ENCODE measurements at places on chromosomes 1 and 21. TPM values are rescaled to one million over a fixed set of nuclear protein-coding genes. Genes with fewer than 3 reads are reported as not detected.

PGLYRP4 gene
- not detected for total RNA-seq

LYPLAL1 gene
- 20.5 TPM for total RNA-seq

PLA2G2A gene
- total RNA-seq, result 0.97 TPM

FAM167B gene
- 0.31 TPM for total RNA-seq

TSPAN2 gene
- 15.0 TPM for total RNA-seq

PLEKHN1 gene
- total RNA-seq, result 2.2 TPM

SMIM11 gene
- total RNA-seq, result 8.9 TPM

ATAD3B gene
- 63.4 TPM for total RNA-seq

PLPP3 gene
- total RNA-seq, result 61.9 TPM

CD101 gene
- 1.2 TPM for total RNA-seq

LAMB3 gene
- total RNA-seq, result 0.93 TPM

SLFNL1 gene
- 0.14 TPM for total RNA-seq

SPATA17 gene
- 3.5 TPM for total RNA-seq

SMIM1 gene
- not detected for total RNA-seq

DNASE2B gene
- total RNA-seq, result not detected

IVL gene
- total RNA-seq, result not detected

KRTAP21-3 gene
- not detected for total RNA-seq

FCER1G gene
- total RNA-seq, result 0.74 TPM

GRHL3 gene
- 1.1 TPM for total RNA-seq

ACOT11 gene
- total RNA-seq, result 2.7 TPM

LMOD1 gene
- total RNA-seq, result 0.82 TPM

TAS1R1 gene
- total RNA-seq, result not detected

PCP4L1 gene
- 3.8 TPM for total RNA-seq

NEXN gene
- total RNA-seq, result 3.8 TPM

HPDL gene
- 60.7 TPM for total RNA-seq

HEATR1 gene
- 81.1 TPM for total RNA-seq

PGBD5 gene
- 17.0 TPM for total RNA-seq

CCT8 gene
- 329 TPM for total RNA-seq

GBP2 gene
- total RNA-seq, result not detected

C1orf198 gene
- total RNA-seq, result 46.5 TPM

ARID4B gene
- 26.2 TPM for total RNA-seq

FCGR2B gene
- total RNA-seq, result not detected

SLC25A34 gene
- total RNA-seq, result 3.5 TPM

CRP gene
- not detected for total RNA-seq

MRPL39 gene
- 50.5 TPM for total RNA-seq

TRPM2 gene
- 0.83 TPM for total RNA-seq

NGF gene
- not detected for total RNA-seq

DMRTA2 gene
- 0.07 TPM for total RNA-seq

COL16A1 gene
- 15.7 TPM for total RNA-seq

AQP10 gene
- not detected for total RNA-seq

Data from GM23338 (cell line).